NCI-H187 treated with DMSO at 0.1 percent for 48 hours (cell line): ENCODE measurements at places on chromosomes 11 and 22.

DNA sequence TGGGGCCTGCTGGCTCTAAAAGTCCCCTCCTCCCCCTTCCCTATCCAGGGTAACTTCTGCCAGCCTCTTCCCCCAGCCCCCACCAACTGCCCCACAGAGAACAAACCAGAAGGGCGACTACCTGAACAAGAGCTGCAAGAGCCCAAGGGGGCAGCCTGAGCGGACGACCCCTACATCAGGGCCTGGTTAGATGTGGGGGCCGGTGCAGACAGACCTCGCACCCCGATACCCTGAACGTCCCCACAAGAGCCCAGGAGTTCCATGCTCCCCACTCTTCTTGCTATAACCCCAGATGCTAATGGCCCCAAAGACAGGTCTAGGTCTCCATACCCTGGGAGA, 20.7 kb downstream of the SUN2 start:
- no peak for DNase-seq

- DNase-seq: no peak
These were observed 80.3 kb upstream of the AKIP1 start for GRCh38 chr11:8830641-8831040.

GRCh38 chr22:27800250-27801201, 1.0 kb downstream of the MN1 start:
- DNase-seq: no peak

- no peak for DNase-seq
These were observed 1.0 kb downstream of the POU2AF3 start for GRCh38 chr11:111299101-111300026.

- no peak for DNase-seq
These were observed 187.6 kb downstream of the MSANTD4 start for GRCh38 chr11:105834461-105834860.

GRCh38 chr11:8826139-8826786, 84.7 kb upstream of the AKIP1 start:
- DNase-seq: no peak

DNA sequence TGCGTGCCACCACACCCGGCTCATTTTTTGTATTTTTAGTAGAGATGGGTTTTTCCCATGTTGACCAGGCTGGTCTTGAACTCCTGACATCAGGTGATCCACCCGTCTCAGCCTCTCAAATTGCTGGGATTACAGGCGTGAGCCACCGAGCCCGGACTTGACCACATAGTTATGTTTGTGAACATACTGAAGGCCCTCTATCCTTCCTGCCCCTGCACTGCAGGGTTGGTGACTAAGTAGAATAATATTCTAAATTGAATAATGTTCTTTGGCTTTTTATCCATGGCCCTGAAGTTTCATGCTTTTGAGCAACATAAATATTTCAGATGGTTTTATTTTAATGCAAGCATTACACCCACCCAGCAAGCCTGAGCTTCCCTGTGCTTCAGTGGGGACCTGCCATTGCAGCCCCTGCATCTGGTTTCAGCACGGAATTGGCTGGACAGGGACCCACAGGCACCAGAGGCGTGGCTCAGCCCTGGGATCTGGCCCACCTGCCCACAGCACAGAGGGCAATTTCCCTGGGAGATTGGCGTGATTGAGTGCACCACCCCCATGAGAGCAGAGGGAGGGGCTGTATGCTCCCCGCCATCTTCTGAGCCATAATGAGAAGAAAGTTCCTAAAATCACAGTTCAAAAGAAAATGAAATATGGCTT, 460.5 kb downstream of the BRD1 start:
- DNase-seq: no peak

DNA sequence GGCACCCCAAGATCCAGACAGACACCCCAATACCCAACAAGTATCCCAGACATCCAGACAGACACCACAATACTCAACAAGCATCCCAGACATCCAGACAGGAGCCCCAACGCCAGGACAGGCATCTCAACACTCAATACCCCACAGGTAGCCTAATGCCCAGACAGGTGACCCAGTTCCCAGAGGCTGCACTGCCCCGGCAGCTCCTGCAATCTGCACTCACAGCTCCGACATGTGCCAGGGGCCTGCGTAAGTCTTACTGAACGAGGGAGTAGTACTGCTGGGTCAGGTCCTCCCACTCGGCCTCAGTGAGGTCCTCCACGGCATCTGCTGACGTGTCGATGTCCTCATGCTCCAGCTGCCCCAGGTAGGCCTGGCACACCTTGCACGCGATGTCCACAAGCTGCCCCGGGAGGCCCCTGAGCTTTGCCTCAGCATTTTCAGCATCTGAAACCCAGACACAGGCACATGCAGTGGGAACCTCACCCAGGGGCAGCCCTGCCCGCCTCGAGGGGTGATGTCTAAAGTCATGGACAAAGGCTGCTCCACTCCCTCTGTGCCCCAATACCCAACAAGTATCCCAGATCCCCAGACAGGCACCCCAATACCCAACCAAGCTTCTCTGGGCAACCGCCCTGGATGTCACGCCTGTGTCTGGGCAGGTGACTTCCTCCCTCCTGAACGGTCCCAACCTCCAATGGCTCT, 16.6 kb downstream of the TTLL8 start:
- DNase-seq: no peak

DNA sequence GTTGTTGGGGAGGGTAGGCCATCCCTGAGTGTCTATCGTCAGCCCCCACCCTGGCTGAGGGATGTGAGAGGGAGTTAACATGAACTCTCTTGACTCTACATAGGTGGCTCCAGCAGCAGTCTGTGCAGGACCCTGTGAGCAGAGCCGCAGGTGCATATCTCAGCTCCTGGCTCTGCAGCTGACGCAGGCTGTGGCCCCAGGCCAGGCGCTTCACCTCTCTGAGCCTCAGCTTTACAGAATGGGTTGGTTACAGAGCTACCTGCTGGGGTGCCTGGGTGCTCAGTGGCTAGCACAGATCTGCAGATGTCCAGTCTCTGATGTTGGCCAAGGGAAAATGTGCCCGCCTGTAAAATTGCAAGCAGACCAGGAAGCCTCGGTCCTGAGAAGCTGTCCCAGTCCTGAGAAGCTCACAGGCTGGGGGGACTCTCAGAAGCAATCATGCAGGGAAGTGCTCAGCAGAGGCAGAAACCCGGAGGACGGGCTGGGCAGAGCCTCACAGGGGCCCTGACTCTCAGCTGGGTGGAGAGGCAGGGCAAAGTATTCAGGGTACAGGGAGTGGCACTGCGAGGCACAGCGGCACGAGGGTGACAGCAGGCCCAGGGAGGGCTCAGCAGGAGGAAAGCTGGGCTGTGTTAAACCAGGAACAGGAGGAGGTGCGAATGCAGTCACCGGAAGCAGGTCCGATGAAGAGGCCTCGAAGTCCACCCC, 15.9 kb upstream of the LRP5 start:
- no peak for DNase-seq

DNA sequence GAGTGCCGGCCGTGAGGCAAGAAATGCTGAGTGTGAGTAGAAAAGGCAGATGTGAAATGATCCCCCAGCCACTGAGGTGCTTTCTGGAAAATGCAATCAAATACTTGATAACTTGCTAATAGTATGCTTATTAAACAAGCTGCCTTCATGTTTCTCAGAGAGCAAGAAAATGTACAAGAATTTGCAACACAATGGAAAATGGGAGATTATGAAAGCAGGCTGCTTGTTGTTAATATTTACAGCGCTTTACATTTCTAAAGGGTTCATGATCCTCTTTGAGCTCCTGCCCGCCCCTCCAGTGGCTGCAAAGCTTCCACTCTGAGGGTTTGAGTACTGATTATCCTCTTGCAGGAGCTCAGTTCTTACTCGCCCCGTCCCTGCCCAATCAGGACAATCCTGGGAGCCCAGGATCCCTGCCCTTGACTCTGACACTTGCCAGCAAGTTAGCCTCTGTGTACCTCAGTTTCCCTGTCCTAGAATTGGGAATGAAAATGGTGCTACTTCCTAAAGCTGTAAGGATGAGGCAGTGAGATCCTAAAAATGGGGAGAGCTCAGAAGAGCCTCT, 645.1 kb downstream of the TBC1D22A start:
- DNase-seq: no peak

DNA sequence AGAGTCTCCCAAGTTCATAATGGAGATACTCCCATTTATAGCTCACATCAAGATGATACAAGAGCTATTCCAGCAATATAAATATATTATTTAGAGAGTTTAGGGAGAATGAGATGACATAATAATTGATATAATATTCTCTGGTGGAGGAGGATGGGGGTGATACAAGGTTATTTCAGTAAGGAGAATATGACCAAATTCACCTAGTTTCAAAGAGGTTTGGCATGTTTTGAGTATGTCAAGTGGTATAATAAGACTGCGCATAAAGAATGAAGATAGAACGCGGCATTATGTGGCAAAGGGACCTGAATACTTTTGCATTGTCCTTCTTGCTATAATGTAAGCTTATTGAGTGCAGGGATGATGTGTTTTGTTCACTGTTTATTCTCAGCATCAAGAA, 1283.5 kb downstream of the LRRC4C start:
- no peak for DNase-seq

DNA sequence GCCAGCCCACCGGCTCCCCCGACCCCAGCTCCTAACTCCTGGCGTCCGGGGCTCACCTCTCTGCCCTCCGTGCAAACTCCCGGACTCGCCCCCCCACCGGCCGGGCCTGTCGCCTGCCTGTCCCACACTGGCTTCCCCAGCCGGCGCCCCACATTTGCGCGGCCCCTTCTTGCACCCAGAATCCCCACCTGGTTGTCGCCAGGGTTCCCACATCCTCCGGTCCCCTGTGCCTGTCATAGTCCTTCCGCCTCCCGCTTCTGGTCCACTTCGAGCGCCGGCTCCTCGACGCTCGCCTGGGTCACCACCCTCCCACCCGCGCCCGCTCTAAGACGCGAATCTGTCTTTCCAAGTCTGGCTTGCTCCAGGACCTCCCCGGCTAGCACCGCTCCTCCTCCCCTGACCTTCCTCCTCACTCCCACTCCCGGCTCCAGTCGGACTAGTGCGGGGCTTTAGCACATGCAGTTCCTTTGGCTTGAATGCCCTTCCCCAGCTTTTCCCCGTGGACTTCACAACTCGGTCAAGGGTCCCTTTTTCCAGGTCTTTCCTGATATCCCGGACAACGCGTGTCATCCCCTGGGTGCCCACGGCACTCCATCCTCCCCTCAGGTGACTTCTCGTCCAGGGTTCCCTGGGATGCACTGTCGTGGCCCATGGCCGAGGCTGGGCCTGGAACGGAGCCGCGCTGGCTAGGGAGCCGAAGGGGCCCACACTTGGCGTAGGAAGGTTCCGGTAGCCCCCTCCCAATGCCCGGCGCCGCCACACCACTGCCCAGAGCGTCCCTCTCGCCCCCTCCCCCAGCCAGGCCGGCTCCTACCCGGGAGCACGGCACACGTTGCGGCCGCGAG, 635 bp downstream of the SCARF2 start:
- DNase-seq: no peak

- DNase-seq: no peak
These were observed 16.2 kb upstream of the ME3 start for GRCh38 chr11:86688398-86689179.

DNA sequence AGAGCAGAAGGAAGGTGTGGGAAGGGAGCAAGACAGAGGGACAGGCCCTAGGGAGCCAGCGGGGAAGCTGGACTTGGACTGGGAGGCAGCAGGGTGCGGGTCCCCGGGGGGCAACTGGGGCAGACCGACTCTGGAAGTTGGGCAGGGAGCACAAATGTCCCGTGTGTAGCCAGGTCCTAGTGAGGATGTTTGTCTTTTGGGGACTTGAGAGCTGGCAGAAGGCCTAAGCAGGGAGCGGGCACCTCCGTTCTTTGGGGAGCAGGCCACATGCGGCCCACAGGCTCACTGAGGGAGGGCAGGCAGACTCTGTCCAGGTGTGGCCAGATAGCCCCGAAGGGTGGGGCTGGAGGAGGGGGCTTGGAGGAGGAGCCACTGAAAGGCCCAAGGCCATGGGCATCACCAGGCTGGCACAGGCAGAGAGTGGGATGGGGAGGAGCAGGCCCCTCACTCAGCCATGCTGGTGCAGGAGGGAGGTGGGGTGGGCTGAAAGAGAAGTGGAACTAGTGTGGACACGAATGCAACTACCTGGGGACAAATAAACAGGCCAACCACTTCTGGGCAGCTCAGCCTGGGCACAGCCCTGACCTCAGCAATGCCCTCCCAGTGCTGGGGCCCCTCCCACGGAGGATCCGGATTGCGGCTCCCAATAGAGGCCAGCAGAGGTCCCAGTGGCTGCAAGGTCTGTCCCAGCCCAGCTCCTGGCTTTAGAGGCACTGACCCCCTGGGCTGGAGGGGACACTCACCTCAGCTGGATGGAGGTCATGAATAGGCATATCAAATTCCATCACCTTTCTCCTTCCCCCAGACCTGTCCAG, 1.3 kb upstream of the SCARF2 start:
- no peak for DNase-seq

DNA sequence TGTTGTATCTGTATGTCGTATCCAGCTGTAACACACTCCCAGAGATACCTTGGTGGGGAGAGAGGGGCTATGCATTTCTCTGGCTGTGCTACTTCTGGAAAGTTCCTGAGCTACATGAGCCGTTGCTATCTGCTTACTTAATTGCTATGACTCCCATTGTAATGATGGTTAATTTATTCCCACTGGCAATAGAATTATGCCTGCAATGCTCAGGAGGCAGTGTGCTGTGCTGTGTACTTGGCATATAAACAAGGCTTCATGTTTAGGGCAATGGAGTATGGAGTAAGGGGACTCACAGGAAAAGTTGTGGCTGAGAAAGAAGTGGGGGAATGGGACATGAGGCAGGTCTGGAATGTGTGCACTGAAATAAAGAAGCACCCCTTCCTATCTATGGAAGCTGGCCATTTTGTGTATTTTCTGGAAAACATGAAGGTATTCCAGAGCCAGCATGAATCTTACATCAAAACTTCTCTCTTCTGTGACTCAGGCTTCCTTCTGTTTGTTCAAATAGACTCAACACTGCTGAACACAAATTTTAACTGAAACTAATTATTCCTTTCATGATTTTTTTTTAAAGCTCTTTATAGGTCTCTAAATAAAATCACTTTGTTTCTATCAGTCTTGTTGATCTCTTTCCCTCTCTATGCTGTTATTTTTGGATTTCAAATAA, 40.6 kb downstream of the CD44 start:
- DNase-seq: no peak

- no peak for DNase-seq
These were observed 4.9 kb upstream of the PPARA start for GRCh38 chr22:46145361-46145851.

DNA sequence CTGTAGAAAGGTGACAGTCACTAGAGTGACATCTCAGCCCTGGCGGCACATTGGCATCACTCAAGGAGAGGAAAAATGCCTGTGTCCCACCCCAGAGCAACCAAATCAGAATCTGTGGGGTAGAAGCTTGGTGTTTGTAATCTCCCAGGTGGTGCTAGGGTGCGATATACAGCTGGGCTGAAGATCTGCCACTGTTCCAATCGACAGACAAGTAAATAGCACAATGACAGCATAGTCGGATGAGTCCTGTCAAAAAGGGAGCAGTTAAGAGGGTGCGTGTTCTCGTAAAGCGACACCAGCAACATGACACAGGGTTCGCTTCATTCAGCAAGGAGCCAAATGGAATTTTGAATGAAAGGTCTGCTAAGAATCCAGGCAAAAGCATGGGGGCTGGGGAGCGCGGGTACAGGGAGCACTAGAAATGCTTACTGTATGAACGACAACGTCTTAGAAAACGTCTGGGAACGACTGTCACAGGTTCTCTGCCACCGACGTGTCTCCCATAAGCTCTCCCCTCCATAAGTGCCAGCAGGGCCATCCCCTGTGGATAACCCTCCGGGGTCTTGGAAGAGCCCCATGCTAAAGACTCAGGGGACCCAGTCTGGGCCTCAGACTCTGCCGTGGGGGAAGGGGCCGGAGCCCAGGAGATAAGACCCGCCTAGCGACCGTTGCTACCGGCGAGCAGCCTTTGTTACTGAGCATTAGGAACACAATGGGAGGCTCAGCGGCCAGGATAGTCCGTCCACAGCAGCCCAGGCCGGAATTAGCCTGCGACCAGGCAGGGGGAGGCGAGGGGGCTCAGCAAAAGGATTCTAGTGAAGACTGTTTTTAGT, 20.8 kb downstream of the ADA2 start:
- no peak for DNase-seq
